Activated T-helper 2 cell treated with anti-CD3 and anti-CD28 coated beads, Interferon-gamma antibody, Interleukin-2, Interleukin-4, amounts not matched to agents 10 μg/mL and 5 μg/mL and 100 μg/mL, durations not matched to agents 14 hours and 24 hours and 36 hours (primary cell): ENCODE measurements at places on chromosomes 6 and 20. TPM values are rescaled to one million over a fixed set of nuclear protein-coding genes. Genes with fewer than 3 reads are reported as not detected.
A peak's percentile ranks its signal among the peaks of the same experiment; 100 is the strongest.

The RWDD2A gene
- total RNA-seq: 1.4 and 1.5 TPM in 2 replicates

GRCh38 chr6:125746731-125747588, 2.5 kb upstream of the HEY2 start:
- peak; percentile 58 for DNase-seq

DNA sequence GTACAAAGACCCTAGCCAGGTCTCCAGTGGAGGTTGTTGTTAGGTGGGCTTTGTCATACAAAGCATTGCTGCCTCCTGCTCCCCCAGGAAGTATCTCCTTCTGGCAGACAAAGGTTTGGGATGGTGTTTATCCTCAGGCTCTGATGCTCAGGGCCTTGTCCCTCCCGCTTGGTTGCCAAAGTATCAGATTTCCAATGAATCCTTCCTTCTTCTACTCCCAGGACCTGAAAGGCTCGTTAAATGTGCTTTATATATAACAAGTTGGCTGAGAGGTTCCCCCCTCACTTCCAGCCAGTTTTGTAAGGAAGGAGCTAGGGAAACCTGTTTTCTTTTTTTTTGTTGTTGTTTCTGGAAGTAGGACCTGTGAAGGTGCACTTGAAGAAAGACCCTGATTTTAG, 14.4 kb downstream of the PTK7 start:
- no peak for DNase-seq

DNA sequence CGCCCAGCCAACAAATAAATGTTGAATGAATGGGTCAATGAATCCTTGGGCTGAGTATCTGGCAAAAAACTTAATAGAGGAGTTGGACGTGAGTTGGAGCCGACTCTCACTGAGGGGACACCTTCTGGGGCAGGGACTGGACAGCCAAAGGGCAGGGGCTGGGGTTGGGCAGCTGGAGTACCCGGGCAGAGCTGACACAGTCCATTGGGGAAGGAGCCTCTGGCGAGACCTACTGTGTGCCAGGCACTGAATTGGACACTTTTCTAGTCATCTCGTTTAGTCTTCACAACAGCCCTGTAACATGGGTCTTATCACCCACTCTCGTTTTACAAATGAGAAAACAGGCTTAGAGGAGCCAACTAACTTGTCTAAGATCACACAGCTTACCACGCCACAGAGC, 4.7 kb upstream of the MAPK13 start:
- DNase-seq: no peak
